ENCODE measurements at places on chromosomes 7 and 10.

DNA sequence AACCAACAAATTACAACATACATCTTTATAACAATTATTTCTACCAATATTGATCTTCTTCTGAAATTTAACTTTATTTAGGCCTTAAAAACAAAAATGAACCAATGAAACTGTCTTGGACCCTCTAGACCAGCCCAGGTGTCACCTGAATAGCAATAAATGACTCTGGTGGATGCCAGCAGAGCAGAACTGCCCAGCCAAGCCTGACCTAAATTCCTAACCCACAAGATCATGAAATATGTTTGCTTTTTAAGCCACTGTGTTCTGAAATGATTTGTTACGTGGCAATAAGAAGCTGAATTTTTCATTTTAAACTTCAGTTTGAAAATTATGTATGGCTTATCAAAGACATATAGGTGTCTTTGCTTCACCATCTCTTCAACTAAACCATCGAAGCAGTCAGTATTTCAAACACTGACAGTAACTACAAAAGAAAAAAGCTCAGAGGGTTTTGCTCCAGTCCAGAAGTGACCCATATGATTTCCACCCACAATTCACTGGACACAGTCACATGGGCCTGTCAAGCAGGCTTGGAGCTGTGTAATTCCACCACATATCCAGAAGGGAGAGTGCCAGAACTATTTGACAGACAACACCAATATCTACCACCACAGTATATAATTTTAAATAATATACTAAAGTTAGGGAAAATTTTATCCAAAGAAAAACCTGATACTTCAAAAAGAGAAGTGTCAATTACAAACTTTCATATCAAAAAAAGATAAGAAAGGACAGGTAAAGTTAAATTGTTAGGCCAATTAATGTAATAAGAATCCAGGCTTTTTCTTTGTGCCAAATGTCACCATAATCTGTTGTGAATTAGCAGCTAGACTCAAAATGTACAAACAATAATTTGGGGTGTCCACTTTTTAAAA lies 94.5 kb downstream of the KMT2C start:
- DNase-seq, result no peak

- DNase-seq, result no peak
Observed at GRCh38 chr10:8374334-8374733, 319.8 kb downstream of the GATA3 start.

DNA sequence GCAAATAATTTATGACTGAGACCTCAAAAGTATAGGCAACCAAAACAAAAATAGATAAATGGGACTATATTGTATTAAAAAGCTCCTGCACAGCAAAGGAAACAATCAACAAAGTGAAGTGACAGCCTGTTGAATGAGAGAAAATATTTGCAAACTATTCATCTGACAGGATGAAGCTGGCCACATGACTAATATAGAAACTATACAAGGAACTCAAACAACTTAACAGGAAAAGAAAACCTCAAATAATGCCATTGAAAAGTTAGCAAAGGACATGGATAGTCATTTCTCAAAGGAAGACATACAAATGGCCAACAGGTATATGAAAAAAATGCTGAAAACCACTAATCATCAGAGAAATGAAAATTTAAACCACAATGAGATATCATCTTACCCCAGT lies 245.1 kb downstream of the STK31 start:
- DNase-seq, result no peak

GRCh38 chr7:80768756-80769155 lies 130.3 kb downstream of the CD36 start:
- DNase-seq, result no peak

DNA sequence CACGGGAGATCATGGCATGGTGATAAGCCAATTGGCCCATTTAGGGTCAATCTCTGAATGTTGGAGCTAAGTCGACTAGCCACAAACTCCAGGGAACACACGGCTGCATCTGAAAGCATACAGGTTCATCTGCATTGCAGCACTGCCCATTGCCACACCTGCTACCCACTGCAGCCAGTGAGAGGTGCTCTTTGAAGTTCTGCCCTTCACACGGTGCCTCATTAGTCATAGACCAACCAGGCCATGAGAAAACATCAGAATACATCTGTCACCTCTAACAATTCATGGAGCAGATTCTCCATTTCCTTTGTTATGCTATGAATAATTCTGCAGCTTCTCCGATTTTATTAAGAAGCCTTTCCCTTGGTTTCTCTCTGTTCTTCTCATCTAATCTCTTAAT lies 65.7 kb upstream of the FAM204A start:
- DNase-seq, result no peak

DNA sequence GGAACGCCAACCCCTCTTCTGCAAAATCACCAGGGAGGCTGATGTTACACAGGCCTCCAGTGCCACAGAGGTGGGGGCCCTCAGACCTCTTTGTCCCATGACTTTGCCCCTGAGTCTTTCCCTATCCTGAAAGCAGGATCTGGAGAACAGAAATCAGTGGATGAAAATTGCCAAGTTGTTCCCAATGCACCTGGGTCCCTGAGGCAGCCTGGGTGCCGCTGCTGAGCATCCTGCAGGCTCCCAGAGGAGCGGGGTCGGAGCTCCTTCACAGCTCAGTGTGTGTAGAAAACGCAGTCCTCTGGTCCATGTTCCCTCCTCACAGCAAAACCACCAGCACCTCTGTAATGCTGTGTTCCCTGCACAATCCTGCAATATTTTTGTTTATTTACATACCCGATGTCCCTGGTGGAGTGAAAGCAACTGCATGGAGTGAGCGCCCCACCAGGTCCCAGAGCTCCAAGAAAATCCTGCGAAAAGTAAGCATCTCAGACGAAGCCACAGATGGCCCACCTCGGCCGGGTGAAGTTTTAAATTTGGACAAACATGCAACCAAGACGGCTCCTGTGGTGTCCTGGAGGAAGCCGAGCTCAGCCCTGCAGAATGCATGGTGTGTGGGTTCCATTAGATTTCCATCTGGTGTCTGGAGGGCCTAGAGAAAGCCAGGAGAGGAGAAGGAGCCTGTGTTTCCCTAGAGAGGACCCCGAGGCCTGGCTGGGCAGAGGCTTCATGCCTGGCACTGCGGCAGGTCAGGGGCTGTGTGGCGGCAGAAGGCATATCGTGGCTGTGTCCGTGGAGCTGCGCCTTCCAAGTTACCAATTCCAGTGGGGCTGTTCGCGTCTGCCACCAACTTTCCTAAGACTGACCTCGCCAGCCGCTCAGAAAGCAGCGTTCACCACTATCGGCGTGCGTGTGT lies 235.2 kb downstream of the WDR37 start:
- DNase-seq, result no peak

DNA sequence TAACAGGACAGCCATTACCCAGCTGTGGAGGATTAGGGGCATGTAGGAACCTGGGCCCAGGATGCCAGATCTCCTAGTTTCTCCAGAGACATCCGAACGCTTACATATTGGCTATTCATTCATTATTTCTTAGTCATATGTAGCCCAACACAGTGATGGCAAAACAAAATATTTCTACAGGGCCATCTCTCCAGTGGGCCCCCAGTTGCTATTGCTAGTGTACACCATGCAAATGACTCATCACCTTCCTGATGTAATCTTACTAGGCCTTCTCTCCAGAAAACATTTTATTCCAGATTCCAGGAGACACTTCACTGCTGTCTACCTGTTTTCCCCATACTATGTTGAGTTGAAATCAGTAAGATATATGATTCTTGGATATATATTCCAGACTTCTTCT lies 201.7 kb downstream of the PLXDC2 start:
- no peak for DNase-seq

GRCh38 chr10:58322072-58322834 lies 12.6 kb upstream of the UBE2D1 start:
- DNase-seq, result no peak

GRCh38 chr7:32500922-32501341 lies 5.6 kb downstream of the AVL9 start:
- DNase-seq, result no peak

All from anterior cingulate cortex (tissue), 58 donors.